T-helper 17 cell (primary cell): ENCODE measurements at places on chromosomes 16 and 17. TPM values are rescaled to one million over a fixed set of nuclear protein-coding genes. Genes with fewer than 3 reads are reported as not detected.

GRCh38 chr16:66948134-66948836 lies 12.8 kb upstream of the CES3 start:
- no peaks in the 10 kb centered on the region for H3K36me3 ChIP-seq
- H3K4me1 ChIP-seq = peaks cover 24% of the 10 kb centered on the region
- no peak for DNase-seq
- H3K27me3 ChIP-seq = peaks cover 40% of the 10 kb centered on the region

TERB1 gene
- not detected for total RNA-seq

DNA sequence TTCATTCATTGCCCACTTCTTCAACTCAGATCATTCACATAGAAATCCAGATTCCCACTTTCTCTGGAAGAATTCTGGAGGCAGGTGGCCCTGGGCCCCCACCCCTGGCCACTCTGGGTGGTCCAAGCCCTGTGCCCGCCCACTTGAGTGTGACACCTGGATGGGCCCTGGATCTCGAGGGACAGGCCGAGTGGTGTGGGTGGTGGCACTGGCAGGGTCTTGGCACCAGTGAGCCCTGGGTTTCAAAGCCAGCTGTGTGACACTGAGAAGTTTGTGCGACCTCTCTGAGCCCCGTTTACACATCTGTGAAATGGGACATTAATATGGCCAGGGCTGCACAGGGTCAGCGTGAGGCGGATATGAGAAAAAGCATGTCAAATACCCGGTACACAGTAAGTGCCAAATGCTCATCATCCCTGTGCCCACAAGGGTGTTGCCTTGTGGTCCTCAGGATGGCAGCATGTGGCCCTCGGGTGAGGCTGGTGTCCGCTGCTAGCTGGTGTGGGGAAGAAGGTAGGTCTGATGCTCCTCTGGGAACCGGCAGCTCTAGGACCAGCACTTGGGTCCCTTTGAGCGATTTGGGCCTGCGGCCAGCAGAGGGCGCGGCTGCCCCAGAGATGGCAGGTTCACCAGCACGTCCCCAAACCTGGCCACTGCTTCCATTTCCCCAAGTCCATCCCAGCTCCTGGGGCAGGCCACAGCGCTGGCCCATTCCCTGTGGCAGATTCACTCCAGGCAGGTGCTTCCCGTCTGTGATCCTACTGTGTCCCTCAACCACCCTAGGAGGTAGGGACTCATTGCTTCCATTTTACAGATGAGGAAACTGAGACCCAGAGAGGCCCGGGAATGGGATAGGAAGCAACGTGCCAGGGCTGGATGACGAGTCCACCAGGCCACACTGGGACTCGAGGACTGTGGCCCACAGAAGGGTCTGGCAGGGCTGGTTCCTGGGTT lies 3.6 kb downstream of the OSGIN1 start:
- no peak overlapping the region for H3K4me3 ChIP-seq
- peaks cover 2% of the 10 kb centered on the region for H3K36me3 ChIP-seq
- H3K4me1 ChIP-seq = peaks cover 2% of the 10 kb centered on the region

SPN gene
- total RNA-seq = 147 TPM

GINS2 gene
- total RNA-seq = 1.5 TPM

PRAC2 gene
- total RNA-seq = not detected

DNA sequence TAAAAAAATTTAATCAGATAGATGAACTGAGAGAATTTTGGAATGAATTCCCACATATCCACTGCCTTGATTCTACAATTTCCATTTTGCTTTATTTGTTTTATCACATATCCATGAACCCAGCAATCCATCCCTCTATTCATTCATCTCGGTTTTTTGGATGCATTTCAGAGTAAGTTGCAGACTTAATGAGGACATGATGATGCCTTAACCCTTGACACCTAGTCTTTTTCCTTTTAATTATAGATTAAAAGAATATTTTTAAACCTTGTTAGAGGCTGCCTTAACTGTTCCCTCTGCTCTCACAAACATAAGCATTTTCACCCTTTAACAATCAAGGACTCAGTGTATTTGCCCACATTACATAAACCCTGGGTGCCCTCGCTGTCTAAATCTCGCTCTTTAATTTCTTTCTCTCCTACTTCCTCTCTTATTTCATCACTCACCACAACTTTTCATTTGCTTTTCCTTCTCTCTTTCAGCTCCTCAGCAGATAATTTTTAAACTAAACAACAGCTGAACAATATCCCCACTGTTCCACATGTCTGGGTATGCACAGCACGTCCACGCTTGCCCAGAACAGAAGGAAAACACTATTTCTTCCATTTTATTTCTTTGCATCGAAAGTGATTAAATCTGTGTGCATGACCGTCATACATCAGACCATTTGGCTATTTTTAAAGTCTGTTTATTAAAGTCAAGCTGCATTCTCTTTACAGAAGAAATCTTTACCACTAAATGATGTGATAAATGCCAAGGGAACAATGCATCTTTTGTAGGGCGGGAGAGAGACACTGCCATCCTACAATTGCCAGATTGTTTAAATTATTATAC lies 39.9 kb downstream of the IQCK start:
- H3K27me3 ChIP-seq = peaks cover 6% of the 10 kb centered on the region
- peaks cover 2% of the 10 kb centered on the region for H3K36me3 ChIP-seq
- no peak for DNase-seq
- peaks cover 2% of the 10 kb centered on the region for H3K4me1 ChIP-seq
- peak overlapping the region; percentile 59 for H3K27ac ChIP-seq

DNA sequence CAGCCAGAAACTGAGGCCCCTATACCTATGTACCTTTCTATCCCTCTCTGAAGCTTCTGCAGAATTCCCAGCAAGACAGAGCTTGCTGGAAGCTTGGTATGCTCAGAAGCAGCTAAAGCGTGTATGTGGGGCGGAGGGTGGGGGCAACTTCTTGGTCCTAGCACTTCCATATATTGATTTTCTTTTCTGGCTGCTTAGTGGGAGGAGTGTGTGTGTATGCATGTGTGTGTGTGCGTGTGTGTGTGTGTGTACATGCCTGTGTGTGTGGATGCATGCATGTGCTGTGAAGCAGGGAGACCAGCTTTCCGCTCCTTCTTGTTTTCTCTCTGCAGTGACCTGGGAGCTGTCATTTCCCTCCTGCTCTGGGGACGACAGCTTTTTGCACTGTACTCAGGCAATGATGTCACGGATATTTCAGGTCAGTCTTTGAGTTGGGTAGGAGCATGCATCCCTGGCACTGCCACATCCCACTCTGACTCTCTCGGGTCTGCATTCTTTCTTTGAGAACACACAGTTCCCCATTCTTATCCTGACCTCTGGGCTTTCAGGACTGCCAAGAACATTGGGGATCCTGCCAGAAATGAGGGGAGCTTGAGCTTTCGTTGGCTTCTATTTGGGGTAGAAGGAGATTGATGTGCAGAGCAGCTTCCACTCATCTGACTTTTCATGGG lies 10.7 kb downstream of the HPR start:
- no peak overlapping the region for H3K27ac ChIP-seq
- no peaks in the 10 kb centered on the region for H3K4me1 ChIP-seq
- no peaks in the 10 kb centered on the region for H3K27me3 ChIP-seq
- no peak overlapping the region for H3K4me3 ChIP-seq
- H3K36me3 ChIP-seq = no peaks in the 10 kb centered on the region

OTOA gene
- 0.10 TPM for total RNA-seq

MPP3 gene
- total RNA-seq = not detected

GRCh38 chr16:30820952-30821421 lies 34.0 kb upstream of the ZNF629 start:
- no peak overlapping the region for H3K27ac ChIP-seq
- peaks cover 3% of the 10 kb centered on the region for H3K27me3 ChIP-seq
- peaks cover 2% of the 10 kb centered on the region for H3K36me3 ChIP-seq
- H3K4me3 ChIP-seq = no peak overlapping the region
